ENCODE measurements at places on chromosomes 12 and 14.
A peak's percentile ranks its signal among the peaks of the same experiment; 100 is the strongest.

GRCh38 chr12:72511906-72512305 lies 239.7 kb downstream of the TRHDE start:
- DNase-seq: no peak
- no peaks in the 10 kb centered on the region for H3K4me1 ChIP-seq
- H3K4me3 ChIP-seq: no peak overlapping the region
- no peaks in the 10 kb centered on the region for H3K36me3 ChIP-seq
- no peak overlapping the region for H3K27ac ChIP-seq
- no peaks in the 10 kb centered on the region for H3K27me3 ChIP-seq

- H3K4me3 ChIP-seq: no peak overlapping the region
- no peaks in the 10 kb centered on the region for H3K4me1 ChIP-seq
- DNase-seq: no peak
- H3K27ac ChIP-seq: no peak overlapping the region
- H3K27me3 ChIP-seq: no peaks in the 10 kb centered on the region
- H3K36me3 ChIP-seq: no peaks in the 10 kb centered on the region
These were observed 21.0 kb downstream of the EGLN3 start for GRCh38 chr14:33929799-33930408.

GRCh38 chr12:50618864-50619609 lies 114.3 kb downstream of the DIP2B start:
- no peak for DNase-seq
- no peaks in the 10 kb centered on the region for H3K27me3 ChIP-seq
- H3K36me3 ChIP-seq: no peaks in the 10 kb centered on the region
- no peak overlapping the region for H3K27ac ChIP-seq
- no peak overlapping the region for H3K4me3 ChIP-seq

DNA sequence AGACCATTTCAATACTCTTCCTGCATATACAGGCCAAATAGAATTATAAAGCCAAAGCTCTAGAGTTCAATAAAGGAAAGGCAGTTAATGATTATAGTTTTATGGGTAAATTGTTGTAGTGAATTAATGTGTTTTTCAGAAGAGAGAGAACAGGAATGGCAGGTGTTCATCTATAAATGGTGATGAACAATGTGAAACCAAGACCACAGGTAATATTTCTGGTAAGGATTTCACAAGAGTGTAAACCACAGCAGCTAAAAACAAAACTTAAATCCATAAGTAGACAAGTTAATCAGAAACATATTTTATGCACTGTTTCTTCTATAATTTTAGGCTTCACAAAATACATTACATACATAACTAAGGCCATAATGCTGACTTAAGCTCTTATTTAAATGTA lies 204.4 kb downstream of the SYT1 start:
- no peaks in the 10 kb centered on the region for H3K36me3 ChIP-seq
- no peak for DNase-seq
- H3K27ac ChIP-seq: no peak overlapping the region

DNA sequence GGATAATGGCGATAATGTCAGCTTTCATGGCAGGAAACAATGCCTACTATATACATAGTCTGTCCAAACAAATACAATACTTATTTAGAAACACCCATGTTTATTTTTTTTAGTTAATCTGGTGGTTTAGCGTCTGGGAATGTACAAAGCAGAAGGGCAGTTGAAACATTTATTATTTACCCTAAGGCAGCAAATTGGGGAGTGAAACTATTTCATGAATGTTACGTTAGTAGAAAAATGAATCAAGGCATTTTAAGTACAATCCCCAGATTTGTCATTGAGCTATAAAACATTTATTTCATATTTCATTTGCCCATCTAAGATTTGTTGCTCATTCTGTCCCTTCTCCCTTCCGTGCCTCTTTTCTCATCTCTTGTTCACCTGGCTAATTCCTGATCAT lies 87.1 kb upstream of the ATF1 start:
- H3K4me1 ChIP-seq: no peaks in the 10 kb centered on the region
- H3K36me3 ChIP-seq: no peaks in the 10 kb centered on the region
- H3K4me3 ChIP-seq: no peak overlapping the region
- no peak for DNase-seq

GRCh38 chr12:113470871-113471618 lies 626 bp downstream of the LHX5 start:
- no peak overlapping the region for H3K27ac ChIP-seq
- DNase-seq: no peak
- H3K36me3 ChIP-seq: no peaks in the 10 kb centered on the region
- H3K27me3 ChIP-seq: no peaks in the 10 kb centered on the region
- H3K4me3 ChIP-seq: no peak overlapping the region

DNA sequence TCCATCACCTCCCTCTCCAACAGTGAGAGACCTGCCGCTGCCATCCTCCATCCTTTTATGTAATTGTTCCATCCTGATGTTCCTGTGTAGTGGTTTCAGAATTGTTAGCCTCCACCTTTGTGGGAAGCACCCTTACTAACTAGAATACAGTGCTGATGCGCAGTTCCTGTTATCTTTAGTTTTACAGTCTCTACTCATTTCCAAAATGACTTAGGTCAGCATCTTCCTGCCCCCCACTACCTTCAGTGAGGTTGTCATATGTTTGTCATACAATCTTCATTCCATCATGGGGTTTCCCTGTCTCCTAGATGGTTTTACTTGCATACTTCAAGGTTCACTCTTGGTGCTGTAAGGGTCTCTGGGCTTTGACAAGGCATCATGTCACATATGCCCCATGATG lies 69.8 kb downstream of the EML1 start:
- DNase-seq: no peak
- H3K27ac ChIP-seq: no peak overlapping the region
- no peak overlapping the region for H3K4me3 ChIP-seq
- no peaks in the 10 kb centered on the region for H3K27me3 ChIP-seq
- no peaks in the 10 kb centered on the region for H3K36me3 ChIP-seq

- no peak overlapping the region for H3K4me3 ChIP-seq
- no peak for DNase-seq
- H3K36me3 ChIP-seq: no peaks in the 10 kb centered on the region
- H3K27ac ChIP-seq: no peak overlapping the region
- peaks cover 2% of the 10 kb centered on the region for H3K4me1 ChIP-seq
These were observed 1279.1 kb upstream of the FLRT2 start for GRCh38 chr14:84250893-84251292.

DNA sequence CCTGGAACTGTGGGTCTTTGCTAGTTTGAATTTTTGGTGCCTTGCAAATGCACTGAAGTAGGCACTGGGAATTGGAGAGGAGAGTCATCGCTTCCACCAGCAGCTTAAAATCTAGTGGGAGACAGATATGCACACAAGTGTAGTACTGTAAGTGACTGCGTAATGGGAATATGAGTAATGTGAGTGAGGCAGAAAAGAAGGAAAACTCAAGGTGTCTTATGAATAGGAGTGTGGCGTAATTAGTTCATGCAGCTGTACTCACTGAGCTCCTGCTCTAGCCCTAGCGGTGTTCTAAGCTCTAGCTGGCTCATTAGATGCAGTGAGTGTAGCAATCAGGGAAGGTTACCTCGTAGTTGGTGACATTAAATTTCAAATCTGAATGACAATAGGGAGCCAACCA lies 2.8 kb downstream of the TCP11L2 start:
- peaks cover 7% of the 10 kb centered on the region for H3K4me1 ChIP-seq
- no peaks in the 10 kb centered on the region for H3K36me3 ChIP-seq
- no peak overlapping the region for H3K27ac ChIP-seq
- DNase-seq: no peak

DNA sequence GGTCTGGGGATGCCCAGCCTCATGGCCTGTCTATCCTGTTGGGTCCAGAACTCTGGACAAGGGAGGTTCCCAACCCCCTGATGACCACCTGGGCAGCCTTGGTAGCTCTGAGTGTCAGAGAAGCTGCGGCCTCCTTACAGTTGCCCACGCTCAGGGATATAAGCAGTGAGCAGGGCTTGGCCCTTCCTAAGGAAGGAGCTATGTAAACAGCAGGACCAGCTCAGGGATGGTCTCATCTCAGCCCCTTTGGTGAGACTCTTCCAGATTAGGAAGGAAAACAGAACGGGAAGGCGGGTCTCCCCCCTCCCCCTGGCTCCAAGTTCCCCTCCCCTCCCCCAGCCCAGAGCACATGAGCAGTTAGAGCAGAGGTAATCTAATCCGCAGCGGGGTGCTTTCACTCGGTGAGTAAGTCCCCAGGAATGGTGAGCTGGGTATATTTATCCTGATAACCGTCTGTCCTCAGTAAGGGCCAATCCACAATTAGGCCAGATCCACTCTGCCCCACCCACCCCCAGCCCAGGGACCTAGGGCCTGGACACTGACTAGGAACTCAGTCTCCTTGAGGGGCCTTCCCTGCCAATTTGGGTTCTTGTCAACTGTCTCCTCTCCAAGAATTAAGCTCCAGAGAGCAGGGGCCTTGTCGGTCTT lies 29.5 kb upstream of the RPLP0 start:
- H3K27ac ChIP-seq: peak overlapping the region; percentile 75
- H3K36me3 ChIP-seq: no peaks in the 10 kb centered on the region
- H3K4me3 ChIP-seq: no peak overlapping the region

DNA sequence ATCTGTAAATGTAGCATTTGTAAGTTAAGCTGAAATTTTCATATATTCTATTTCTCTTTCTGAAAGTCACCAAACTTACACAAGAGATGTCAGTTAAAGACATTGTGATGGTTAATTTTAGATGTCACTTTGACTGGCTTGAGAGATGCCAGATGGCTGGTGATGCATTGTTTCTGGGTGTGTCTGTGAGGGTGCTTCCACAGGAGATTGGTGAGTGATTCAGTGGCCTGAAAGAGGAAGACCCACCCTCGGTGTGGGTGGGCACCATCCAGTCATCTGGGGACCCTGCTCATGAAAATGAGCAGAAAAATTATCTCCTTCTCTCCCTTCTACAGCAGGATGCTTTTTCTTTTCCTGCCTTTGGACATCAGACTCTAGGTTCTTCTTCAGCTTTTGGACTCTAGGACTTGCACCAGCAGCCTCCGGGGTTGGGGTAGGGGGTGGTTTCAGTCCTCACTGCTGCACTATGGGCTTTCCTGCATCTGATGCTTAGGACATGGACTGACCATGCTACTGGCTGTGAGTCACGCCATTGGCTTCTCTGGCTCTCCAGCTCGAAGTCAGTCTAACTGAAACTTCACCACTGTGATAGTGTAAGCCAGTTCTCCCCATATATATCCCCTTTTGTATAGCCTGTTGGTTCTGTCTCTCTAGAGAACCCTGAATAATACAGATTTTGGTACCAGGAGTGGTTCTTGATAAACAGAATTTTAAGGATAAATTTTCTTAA lies 20.9 kb downstream of the PDE6H start:
- peaks cover under 1% of the 10 kb centered on the region for H3K4me1 ChIP-seq

DNA sequence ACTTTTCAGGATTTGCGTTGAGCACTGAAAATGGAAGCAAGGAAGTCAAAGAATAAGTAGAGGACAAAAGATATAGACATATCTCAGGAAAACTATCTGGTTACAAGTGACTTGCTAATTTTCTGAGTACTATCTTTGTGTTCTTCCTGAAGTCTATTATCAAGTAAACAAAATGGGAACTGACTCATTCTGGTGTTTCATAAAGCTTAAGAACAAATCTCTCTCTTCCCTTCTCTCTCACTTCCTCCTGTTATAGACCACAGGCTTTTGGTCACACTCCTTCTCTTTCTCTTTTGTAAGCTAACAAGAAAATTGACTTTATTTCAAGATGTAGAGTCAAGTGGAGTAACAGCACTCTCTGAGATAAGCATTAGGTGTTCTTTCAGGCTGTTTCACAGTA lies 406.6 kb upstream of the SYT1 start:
- H3K36me3 ChIP-seq: no peaks in the 10 kb centered on the region
- no peak overlapping the region for H3K4me3 ChIP-seq
- H3K27ac ChIP-seq: no peak overlapping the region
- no peaks in the 10 kb centered on the region for H3K27me3 ChIP-seq
- no peaks in the 10 kb centered on the region for H3K4me1 ChIP-seq

GRCh38 chr12:4112290-4112689 lies 161.3 kb upstream of the CCND2 start:
- no peaks in the 10 kb centered on the region for H3K36me3 ChIP-seq
- no peak overlapping the region for H3K27ac ChIP-seq
- DNase-seq: no peak
- no peaks in the 10 kb centered on the region for H3K4me1 ChIP-seq
- H3K27me3 ChIP-seq: no peaks in the 10 kb centered on the region

GRCh38 chr14:77660754-77661153 lies 44.3 kb upstream of the SPTLC2 start:
- no peak overlapping the region for H3K27ac ChIP-seq
- H3K4me3 ChIP-seq: no peak overlapping the region
- no peak for DNase-seq
- no peaks in the 10 kb centered on the region for H3K36me3 ChIP-seq
- no peaks in the 10 kb centered on the region for H3K4me1 ChIP-seq
- no peaks in the 10 kb centered on the region for H3K27me3 ChIP-seq

GRCh38 chr14:99391671-99392070 lies 89.0 kb downstream of the SETD3 start:
- no peak overlapping the region for H3K27ac ChIP-seq
- H3K27me3 ChIP-seq: no peaks in the 10 kb centered on the region
- H3K4me1 ChIP-seq: no peaks in the 10 kb centered on the region
- H3K4me3 ChIP-seq: no peak overlapping the region
- H3K36me3 ChIP-seq: no peaks in the 10 kb centered on the region
- DNase-seq: no peak

- H3K4me3 ChIP-seq: no peak overlapping the region
- DNase-seq: no peak
- H3K27ac ChIP-seq: no peak overlapping the region
- peaks cover 4% of the 10 kb centered on the region for H3K4me1 ChIP-seq
- no peaks in the 10 kb centered on the region for H3K27me3 ChIP-seq
These were observed 29.8 kb downstream of the GPRC5D start for GRCh38 chr12:12922191-12922616.

DNA sequence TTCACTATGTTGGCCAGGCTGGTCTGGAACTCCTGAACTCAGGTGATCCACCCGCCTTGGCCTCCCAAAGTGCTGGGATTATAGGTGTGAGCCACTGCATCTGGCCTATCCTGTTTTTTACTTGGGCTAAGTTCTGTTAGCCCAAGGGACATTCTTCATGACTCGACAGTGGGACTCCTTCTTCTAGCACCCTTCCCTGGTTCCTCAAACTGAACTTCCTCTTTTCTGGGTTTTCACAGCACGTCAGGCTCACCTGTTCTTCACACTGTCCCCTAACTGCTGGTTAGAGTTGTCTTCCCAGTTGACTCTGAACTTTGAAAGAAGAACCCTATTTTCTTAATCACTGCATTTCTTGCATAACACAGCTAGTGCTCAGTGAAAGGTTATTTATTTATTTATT lies 22.5 kb downstream of the CABP1 start:
- H3K27ac ChIP-seq: no peak overlapping the region
- no peak for DNase-seq
- H3K4me3 ChIP-seq: no peak overlapping the region
- no peaks in the 10 kb centered on the region for H3K27me3 ChIP-seq
- H3K4me1 ChIP-seq: no peaks in the 10 kb centered on the region
- no peaks in the 10 kb centered on the region for H3K36me3 ChIP-seq

DNA sequence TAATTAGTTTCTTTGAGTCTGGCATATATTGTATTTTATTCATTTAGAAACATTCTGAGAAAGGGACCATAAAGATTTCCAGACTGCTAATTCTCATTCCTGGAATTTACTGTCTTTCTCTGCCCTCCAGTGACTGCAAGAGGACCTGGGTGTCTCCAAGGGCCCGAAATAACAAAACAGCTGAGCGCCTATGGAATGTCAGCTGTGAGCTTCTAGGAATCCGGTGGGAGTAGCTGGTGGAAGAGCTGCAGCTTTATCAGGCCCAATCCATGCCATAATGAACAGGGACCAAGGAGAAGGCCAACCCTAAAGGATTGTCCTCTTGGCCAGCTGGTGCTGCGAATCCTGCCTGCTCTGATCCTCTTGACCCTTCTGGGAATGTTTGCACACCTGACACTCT lies 31.9 kb downstream of the RDH12 start:
- no peaks in the 10 kb centered on the region for H3K27me3 ChIP-seq
- H3K4me3 ChIP-seq: no peak overlapping the region
- H3K36me3 ChIP-seq: no peaks in the 10 kb centered on the region
- H3K27ac ChIP-seq: no peak overlapping the region
- DNase-seq: no peak
